ENCODE measurements at places on chromosomes 6 and 20. TPM values are rescaled to one million over a fixed set of nuclear protein-coding genes. Genes with fewer than 3 reads are reported as not detected.

The BPIFB1 gene
- not detected for total RNA-seq

The EPPIN gene
- total RNA-seq: not detected

The SLA2 gene
- total RNA-seq: not detected

The TPBG gene
- total RNA-seq: 5.8 TPM

The GLP1R gene
- total RNA-seq: not detected

The FAM184A gene
- total RNA-seq: 4.1 TPM

The MAN1A1 gene
- total RNA-seq: 1.3 TPM

The KCNQ2 gene
- 6.2 TPM for total RNA-seq

The NRSN1 gene
- not detected for total RNA-seq

The FRMD1 gene
- total RNA-seq: not detected

The C20orf144 gene
- total RNA-seq: not detected

The ADAT2 gene
- total RNA-seq: 11.2 TPM

The PDE10A gene
- total RNA-seq: 161 TPM

The TBX18 gene
- 13.4 TPM for total RNA-seq

The TTBK1 gene
- not detected for total RNA-seq

The COL9A1 gene
- 3.6 TPM for total RNA-seq

- DNase-seq: no peak
Observed at GRCh38 chr20:55269913-55270312, 735.4 kb downstream of the CBLN4 start.

DNA sequence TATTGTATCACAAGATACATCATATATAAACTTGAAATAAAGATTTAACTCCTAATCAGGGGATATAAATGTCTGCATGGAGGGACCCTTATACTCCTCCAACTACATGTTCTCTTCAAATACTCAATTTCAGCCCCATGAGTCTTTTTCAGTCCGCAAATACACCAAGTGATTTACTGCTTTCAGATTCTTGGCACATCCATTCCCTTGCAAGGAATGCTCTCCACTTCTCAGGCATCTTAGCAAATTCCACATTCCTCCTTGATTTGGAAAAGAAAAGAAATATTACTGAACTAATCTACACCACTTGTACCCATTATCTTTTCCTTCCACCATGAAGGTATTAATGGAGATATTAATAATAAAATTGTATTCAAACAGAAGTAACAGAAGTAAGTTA lies 999.4 kb upstream of the GJE1 start:
- no peak for DNase-seq

GRCh38 chr6:151148111-151148510 lies 91.7 kb upstream of the AKAP12 start:
- DNase-seq: no peak

DNA sequence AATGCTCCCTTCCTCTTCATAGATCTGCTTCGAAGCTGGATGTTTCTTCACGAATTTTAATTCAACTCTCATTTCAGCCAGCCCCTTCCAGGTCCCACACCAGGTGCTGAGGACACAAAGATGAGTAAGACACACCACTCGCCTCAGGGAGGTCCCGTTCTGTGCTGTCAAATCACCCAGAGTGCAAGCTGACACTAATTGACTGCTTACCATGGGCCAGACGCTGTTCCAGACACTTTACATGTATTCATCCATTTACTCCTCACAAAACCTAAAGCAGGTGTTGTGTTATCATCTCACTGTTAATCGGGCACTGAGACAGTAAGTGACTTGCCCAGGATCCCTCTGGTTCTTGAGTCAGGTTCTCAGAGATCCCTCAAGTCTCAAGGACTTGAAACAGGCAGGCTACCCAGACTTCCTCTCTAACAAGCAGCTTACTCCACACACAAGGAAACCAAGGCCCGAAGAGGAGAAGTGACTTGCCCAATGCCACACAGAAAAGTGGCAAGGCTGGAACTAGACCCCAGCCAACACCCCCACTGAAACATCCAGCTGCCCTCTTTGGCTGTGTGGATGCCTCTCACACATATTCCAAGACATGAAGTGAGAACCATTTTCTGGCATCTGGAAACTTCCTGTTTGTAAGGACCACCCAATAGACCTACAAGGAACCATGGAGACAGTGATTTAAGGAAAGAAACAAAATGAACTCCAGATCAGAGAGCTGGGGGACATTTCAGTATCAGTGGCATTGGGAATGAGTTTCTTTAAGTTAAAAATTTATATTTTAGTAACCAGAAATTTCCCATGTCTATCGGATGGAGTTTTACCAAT lies 174.5 kb downstream of the CDC5L start:
- no peak for DNase-seq

DNA sequence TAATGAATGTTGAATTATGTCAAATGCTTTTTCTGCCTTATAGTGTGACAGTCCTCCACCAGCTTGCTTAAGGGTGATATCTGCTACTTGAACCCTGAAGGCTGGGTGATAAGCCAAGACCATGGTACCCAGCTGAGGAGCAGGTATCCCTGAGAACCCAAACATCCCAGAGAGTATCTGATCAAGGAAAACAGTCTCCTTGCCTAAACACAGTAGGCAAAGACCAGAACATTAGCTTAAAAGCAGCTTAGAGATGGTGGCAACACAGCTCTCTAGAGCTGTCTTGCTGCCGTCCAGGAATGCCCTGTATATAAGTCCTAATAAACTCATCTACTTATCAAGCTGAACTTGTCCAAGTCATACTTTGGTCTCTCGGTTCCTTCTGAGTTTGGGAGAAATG lies 127.7 kb upstream of the PRSS16 start:
- no peak for DNase-seq

DNA sequence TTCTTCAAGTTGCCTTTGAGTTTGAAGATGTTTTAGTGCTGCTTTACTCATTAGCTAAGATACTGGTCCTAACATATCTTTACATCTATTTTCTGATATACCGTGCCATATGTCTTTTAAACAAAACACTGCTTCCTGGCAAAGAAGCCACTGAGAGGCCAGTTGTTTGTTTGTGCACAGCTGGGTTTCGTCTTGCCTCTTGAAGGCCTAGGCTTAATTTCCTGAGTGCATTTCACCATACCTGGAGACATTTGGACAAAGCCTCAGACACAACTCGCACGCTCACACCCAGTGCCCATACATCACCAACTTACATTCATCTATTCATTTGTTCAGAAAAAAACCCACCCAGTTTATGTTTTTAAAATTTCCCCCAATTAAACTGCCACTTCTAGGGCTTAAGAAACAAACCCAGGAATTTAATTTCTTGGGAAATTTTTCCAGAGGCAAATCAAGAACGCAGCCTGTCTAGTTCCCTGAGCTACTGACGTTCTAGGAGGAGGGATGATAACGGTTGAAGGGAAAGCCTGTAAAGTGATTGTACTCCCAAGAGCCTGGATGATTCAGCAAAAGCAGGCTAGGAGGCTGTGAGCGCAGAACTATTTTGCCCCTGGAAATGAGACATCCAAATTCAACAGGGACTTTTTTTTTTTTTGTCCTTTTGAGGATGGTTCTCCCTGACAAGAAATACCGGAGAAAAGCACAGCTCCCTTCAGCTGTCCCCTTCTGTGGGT lies 77.7 kb downstream of the OLIG3 start:
- DNase-seq: peak; percentile 5

DNA sequence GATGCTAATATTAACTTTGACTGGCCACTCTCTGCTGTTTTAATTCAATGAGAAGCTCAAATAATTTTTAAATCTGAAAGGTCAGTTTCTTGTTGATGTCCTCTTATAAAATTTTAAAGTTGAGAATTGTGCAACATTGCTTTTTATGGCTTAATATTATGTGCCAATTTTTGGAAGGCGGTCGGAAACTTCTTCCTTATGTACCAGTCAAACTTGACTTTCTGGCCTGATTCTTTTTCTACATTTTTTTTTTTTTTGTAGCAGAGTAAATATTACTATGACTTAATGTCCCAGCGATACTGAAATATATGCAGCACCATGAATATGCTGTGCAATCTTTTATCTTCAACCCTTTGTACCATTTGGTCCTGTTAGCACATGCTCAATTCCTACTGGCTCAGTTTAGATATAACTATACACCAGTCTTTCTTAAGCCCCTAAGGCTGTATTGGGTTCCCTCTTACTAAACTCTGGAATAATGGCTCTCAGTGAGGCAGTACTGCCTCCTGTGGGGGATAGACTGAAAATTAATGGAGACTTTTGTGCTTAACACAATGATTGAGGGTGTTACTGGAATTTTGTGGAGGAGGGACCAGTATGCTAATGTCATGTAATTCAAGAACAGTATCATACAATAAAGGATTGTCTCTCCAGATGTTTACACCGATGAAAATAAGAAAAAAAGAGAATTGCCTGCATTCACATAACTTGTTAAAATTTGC lies 156.4 kb upstream of the SYNCRIP start:
- DNase-seq: peak; percentile 41

DNA sequence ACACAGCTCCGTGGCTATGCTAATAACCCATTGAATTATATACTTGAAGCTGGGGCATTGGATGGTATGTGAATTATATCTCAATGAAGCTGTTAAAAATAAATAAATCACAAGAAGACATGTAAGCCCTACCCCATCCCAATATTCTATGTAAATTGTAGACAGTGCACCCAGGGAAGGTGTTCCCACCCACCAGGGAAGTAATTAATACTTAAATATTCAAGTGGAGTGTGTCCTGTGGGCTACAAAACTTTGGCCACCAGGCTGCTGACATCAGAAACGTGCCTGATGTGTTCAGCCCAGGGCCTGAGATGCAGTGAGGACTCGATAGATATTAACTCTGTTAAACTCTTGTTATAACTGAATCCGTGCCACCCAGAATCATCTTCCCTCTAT lies 240.4 kb upstream of the RREB1 start:
- no peak for DNase-seq

- no peak for DNase-seq
Observed at GRCh38 chr20:52172392-52173047, 19.1 kb downstream of the ZFP64 start.

DNA sequence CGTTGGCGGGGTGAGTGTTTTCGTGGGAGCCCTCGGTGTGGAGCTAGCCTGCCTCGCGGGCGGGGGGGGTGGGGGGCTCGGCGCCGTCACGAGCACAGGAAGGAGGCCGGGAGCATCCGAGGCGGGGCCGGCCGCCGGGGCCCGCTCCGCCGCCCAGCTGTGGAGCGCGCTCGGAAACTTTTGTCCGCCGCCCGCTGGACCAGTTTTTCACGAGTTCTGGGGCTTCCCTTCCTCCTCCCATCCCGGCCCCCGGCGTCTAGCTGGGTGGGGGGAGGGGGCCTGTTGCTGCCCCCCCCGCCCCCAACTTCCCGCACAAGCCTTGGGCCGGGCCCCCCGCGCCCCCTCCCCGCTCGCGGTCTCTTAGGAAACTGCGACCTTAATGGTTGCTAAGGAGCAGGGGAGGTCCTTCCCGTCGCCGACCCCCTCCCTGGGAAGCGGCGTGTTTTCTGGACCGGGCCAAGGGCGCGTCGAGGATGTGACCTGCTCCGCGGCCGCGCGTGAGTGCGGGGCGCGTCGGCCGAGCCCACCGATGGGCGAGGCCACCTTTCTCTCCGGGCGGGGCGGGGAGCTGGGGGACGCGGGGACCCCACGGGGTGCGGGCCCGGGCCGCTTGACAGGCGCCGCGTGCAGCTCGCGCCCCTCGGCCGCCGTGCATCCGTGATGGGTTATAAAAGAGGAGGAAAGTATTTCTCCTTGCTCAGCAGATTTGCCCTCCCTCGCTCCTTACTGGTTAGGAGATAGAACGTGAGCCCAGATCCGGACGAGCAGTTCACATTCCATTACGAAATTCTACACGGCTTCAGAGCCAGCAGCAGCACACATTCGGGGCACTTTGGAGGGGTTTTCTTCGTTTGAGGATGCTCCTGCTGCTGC lies 1.4 kb downstream of the RREB1 start:
- DNase-seq: peak; percentile 69

GRCh38 chr6:87706187-87706966 lies 4.3 kb upstream of the AKIRIN2 start:
- no peak for DNase-seq

- no peak for DNase-seq
Observed at GRCh38 chr6:17054647-17055046, 47.2 kb upstream of the STMND1 start.

- no peak for DNase-seq
Observed at GRCh38 chr20:13839421-13840092, 54.7 kb downstream of the NDUFAF5 start.

DNA sequence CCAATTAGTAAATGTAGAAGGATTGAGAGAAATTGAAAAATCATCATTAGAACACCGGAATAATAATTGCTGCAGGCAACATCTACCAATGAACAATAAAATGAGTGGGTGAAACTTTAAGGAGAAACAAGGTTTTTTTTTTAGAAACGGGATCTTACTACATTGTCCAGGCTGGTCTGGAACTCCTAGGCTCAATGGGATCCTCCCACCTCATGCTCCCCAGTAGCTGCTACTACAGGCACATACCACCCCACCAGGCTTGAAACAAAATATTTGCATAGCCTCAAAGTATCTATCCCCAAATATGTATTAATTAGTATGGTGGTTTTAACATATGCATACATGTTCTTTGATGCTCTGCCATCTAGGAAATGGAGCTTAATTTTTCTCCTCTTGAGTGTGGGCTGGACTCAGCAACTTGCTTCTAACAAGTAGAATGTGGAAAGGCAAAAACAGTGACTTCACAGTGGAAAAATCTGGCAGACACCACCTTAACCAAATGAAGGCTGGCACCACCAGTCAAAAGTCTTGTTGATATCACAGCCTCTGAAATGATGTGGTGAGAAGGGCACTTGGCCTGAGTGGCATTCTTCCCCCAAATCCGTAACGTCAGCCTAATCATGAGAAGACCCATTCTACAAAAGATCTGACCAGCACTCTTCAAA lies 12.1 kb downstream of the NRSN2 start:
- no peak for DNase-seq

GRCh38 chr6:150068151-150068550 lies 770 bp downstream of the ULBP3 start:
- DNase-seq: no peak

DNA sequence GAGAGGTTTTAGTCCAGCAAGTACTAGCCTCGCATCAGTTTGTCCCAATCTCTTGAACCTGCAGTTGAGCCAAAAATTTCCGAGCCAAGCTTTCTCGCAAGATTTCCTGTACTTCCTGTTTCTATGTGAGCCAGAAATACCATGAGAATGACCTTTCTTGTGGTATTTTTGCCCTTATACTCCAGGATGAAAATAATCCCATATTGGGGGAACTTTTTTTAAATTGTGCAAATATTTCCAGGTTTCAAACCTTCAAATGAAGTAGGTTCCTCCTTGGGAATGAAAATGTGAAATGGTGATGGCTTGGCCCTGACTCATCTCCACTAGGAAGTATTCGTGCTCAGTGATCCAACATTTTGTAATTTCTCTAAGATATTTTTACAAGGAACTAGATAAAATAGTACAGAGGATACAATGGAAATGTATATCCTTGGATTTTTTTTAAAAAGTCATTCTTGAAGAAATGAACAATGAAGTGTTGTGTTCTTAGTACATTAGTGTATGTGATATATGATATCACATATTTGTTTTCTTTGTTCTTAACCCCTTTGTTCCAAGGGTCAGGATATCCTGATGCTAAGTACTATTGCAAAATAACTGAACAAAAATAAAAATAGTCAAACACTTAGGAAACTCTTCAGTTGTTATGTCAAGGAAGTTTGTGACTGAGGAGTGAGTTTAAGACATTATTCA lies 184.0 kb downstream of the PDE7B start:
- no peak for DNase-seq

- peak; percentile 92 for DNase-seq
Observed at GRCh38 chr20:7285918-7286556, 518.6 kb downstream of the BMP2 start.

All from SK-MEL-5 (cell line).